ENCODE measurements at places on chromosomes 5 and 9.

DNA sequence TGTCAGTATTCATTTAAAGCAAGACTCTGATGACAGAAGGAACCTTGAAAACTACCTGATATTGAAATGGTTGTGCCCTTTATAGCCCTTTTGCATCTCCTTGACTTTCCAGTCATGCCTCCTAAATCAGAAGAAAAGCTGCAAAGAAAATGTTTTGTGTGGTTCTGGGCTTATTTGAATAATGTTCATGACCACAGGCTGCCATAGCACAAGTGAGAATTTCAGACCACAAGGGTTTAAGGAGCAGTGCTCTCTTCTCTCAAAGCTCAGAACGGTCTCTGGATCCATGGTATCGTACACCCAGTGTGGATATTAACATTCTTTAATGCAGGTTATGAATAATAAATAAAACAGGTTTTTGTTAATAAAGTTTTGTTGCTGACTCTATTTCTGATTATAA, 54.2 kb downstream of the GPR107 start:
- DNase-seq: no peak

DNA sequence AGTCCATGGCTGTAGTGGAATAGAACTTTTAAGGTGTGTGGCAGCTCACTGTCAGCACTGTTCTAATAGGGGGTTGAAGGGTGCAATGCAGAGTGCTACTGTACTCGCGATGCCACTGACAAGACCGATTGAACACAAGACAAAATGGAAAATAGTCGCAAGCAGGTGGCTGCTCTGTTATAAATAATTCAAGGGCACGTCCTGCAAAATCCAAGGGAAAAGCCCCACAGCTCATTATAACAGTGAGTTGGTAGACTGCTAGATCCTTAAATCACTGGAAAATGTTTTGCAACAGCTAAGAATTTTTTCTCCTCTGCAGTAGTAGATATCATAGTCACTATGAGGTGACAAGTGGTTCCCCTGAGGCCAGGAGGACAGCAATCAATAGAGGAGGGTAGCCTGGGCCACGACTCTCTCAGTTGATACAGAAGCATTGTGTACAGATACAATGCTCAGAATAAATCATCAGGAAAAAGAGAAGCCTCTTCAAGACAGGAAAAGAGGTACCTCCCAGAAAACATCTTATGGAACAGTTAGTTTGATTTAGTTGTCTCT, 926.3 kb downstream of the TLE4 start:
- no peak for DNase-seq

- peak; percentile 57 for DNase-seq
Observed at GRCh38 chr5:151812757-151813309, 41.1 kb downstream of the G3BP1 start.

DNA sequence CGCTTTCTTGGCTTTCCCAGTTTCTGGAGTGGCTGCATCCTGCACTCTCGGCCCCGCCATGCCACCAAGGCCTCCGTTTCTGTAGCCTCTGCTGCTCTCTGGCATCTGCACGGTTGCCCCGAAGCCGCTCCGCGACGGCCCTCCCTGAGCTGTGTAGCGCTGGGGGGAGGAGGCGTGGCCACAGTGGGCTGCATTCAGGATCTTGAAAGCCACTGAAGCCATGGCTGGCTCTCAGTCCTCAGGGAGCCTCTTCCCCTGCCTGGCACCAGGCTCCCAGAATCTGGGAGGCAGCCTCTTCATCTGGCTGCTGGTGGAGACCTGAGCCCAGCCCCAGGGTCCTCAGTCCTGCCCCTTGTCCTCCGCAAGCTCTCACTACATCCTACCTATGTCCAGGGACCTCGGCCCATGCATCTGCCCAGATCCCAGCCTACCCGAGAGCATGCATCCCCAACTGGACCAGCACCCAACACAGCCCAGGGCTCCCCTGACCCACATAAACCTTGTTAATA, 25.1 kb downstream of the PAEP start:
- DNase-seq: no peak

DNA sequence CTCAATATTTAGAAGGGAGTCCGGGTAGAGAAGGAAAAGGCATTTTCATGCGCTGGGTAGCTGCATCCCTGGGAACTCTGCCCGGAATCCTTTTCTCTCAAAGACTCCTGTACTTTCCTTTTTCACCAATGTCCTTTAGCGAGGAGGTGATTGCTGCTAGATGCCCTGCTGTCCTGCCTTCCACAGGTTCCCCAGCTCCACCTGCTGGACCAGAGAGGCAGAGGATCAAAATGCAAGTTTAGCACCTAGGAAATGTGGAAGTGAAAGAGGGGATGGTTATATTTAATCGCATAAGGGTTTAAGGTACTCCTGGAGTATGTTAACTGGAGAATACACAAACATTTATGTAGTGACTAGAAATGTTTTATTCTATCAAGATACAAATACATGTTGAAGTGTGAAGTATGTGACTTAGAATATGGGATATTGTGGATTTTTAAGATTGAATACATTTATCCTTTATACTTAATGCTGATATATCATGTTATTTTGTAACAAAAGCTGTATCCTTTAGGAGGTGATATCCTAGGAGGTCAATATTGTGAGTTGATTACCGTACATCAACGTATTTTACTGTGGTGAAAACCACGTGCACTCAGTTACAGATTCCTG, 145.7 kb downstream of the ARHGAP26 start:
- peak; percentile 34 for DNase-seq

DNA sequence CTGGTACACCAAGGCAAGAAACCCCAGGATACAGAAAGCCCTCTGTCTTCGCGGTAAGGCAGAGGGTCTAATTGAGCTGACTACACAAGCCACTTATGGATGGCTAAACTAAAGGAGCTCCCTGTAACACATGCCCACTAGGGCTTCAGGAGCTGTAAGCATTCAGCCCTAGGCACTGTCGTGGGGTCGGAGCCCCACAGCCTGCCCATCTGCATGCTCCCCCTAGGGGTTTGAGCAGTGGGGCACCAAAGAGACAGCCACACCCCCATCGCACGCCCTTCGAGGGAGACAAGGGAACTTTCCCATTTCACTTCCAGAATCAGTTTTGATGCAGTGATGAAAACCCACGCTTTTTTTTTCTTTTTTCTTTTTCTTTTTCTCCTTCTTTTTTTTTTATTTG, 11.0 kb upstream of the MTMR12 start:
- no peak for DNase-seq

DNA sequence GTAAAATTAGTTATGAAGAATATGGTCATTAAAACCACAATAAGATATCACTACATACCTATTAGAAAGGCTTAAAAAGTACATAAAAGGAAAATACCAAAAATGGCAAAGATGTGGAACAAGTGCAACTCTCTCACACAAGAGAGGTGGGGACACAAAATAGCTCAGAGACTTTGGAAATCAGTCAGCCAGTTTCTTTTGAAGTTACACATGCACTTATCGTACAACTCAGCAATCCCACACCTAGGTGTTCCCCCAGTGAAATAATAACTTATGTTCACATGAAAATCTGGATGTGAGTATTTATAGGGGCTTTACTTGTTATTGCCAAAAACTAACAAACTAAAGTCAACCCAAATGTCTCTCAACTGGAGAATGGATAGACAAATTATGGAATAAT, 9.8 kb upstream of the RICTOR start:
- DNase-seq: no peak

DNA sequence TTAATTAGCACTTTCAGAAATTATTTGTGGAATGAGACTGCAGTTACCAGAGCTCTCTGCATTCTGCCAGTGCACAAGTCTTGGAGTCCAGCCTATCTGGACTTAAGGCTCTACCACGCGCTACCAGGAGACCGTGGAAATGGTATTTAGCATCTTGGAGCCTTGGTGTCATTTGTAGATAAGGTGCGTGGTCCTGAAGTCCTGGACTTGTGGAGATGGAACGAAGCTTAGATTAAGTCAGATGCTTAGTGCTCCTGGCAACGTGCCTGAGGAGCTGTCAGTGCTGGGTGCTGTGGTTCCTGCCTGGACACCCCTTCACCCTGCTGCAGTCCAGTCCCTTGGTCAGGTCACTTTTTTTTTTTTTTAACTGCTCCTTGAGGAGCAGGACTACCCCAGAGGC, 59.7 kb downstream of the RCL1 start:
- DNase-seq: no peak

DNA sequence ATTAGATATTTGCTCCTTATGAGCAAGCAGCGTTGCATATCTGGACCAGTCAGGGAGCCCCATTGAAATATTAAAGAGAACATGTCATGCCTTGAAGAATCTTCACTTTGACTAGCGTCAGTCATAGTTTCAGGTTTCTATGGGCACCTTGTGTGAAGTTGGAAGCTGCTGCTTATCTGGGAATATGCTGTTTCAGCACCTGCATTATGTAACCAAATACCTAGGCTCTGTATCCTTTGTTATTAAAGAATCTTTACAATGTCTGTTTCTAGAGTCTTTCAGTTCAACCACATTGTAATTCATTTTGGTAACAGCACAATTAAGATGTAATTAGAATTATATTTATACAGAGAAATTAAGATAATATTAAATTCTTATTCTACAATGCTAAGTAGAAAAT, 818.8 kb upstream of the TYRP1 start:
- no peak for DNase-seq

DNA sequence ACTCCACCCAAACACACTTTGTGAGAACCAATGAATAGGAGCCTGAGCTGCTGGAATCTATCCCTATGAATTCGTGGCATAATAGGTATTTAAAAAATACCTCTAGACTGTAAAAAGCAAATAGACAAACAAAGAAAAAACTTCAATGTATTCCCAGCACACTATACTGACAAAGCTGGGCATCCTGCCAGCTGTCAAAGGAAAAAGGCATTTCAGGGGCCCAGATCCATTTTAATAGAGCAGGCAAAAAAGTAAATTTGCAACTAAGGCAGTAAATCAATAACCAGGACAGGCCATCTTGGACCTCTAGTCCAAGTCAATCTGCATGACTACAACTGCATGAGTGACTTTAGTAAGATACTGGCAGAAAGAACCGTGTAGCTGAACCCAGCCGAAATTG, 25.6 kb upstream of the LARP1 start:
- DNase-seq: no peak

- no peak for DNase-seq
Observed at GRCh38 chr5:148626081-148626613, 28.2 kb downstream of the HTR4 start.

DNA sequence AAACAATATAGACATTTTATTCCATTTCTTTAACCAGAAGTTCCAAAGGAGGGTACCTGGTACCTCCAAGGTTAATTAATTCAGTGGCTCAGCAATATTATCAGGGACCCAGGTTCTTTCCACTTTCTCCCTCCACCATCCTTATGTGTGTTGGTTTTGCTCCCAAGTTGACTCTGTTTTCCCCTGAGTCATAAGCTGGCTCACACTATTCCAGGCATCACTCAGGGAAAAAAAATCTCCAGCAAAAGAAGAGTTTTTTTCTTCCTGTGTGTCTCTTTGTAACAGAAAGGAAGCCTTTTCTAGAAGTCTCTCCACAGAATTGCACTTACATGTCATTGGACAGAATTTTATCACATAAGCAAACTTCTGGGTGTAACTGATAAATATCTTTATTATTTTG, 31.2 kb upstream of the GALNT10 start:
- DNase-seq: peak; percentile 22

DNA sequence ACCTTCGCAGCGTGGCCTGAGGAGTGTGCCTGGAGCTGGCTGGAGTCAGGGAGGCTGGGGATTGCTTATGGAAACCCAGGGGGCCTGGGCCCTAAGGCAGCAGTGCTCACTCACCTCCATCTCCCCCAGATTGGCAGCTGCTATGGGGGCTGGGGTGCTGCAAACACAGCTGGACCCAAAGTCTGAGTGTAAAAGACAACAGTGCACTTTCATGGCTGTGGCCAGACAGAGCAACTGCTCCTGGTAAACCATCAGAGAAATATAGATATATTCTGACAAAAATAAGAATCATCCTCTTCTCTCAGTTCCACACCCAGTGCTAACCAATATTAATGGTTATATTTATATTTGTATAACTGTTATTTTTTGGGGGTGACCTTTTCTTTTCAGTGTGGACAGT, 123.9 kb downstream of the TENT4A start:
- no peak for DNase-seq

DNA sequence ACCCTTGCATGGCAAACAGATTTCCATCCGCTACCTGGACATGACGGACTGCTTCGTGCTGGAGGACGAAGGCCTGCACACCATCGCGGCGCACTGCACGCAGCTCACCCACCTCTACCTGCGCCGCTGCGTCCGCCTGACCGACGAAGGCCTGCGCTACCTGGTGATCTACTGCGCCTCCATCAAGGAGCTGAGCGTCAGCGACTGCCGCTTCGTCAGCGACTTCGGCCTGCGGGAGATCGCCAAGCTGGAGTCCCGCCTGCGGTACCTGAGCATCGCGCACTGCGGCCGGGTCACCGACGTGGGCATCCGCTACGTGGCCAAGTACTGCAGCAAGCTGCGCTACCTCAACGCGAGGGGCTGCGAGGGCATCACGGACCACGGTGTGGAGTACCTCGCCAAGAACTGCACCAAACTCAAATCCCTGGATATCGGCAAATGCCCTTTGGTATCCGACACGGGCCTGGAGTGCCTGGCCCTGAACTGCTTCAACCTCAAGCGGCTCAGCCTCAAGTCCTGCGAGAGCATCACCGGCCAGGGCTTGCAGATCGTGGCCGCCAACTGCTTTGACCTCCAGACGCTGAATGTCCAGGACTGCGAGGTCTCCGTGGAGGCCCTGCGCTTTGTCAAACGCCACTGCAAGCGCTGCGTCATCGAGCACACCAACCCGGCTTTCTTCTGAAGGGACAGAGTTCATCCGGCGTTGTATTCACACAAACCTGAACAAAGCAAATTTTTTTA, 242.9 kb downstream of the MARCHF11 start:
- DNase-seq: no peak

GRCh38 chr5:35061211-35061770, 13.5 kb upstream of the AGXT2 start:
- peak; percentile 23 for DNase-seq

DNA sequence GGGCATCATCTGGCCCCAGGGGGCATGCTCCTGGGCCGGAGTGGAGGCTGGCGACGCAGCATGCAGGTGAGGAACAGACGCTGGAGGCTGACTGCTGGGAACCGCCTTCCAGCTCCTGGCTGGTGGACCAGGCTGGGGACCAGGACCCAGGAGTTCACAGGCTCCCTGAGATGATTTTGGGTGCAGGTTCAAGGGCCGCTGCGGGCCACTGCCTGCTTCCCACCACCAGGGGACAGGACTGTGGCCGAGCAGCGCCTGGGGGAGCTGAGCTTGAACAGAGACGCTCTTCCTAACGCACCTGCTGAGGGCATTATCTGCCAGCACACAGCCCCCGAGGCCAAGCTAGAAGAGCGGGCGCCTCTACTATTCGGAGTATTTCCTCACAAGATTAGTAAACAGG, 132.1 kb upstream of the RAPGEF1 start:
- DNase-seq: no peak

- peak; percentile 12 for DNase-seq
Observed at GRCh38 chr5:31990081-31990650, 184.0 kb downstream of the GOLPH3 start.

- no peak for DNase-seq
Observed at GRCh38 chr5:91438871-91439270, 55.8 kb upstream of the ARRDC3 start.

DNA sequence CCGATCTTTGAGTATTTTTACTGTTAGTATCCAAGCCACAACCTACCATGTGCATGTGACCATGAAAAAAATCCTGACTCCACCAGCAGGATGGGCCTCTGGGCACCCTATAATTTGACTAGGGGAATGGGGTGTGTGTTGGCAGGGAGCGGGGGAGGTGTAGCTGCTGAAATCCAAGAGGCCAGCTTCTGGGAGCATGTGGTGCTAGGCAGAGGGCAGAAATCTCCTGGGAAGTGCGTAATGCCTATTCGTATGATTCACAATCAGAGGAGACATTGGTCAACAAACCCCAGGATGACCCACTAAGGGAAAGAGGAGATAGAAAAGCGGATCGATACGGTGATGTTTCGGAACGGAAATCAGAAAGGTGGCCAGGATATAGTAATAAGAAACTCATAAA, 149.9 kb downstream of the ARSB start:
- no peak for DNase-seq

All from cardiac fibroblast (primary cell).